ENCODE measurements at places on chromosomes 12 and 14.

DNA sequence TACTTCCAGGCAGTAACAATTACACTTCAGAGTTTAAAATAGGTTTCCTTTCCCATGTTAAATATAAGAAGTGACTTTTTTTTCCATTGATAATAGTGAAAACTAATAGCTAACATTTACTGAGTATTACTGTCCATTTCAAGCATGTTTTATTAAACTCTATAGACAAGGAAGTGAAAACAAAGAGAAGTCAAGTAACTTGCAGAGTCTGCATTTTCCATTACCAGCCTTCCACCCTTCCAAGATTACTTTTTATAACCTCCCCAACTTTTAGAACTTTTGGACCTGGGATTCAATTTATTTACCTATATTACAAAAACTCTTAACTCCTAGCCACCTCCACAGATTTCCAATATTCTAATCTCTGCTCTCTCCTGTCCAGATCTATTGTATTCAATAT lies 67.7 kb downstream of the SEC23A start:
- no peaks in the 10 kb centered on the region for H3K27me3 ChIP-seq
- no peak overlapping the region for H3K27ac ChIP-seq
- no peak overlapping the region for H3K4me3 ChIP-seq

DNA sequence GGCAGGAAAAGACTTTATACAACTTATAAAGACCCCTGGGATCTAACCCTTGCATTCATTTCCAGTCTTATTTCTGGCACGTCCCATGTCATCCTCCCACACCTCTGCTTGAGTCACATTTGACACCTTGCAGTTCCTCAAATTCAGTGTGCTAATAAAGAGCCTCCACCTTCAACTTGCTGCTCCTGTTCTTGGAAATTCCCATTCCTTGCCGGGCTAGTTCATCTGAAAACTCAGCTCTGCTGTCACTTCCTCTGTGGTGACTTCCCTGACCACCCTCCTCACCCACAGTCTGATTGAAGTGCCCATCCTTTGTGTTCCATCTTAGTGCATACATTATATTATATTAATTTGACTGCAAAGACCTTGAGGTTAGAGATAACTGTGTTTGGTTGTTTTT lies 37.4 kb upstream of the PSMA6 start:
- H3K4me1 ChIP-seq: peaks cover 43% of the 10 kb centered on the region
- H3K27ac ChIP-seq: peak overlapping the region; percentile 30
- peak overlapping the region; percentile 5 for H3K4me3 ChIP-seq
- DNase-seq: no peak
- no peaks in the 10 kb centered on the region for H3K27me3 ChIP-seq

DNA sequence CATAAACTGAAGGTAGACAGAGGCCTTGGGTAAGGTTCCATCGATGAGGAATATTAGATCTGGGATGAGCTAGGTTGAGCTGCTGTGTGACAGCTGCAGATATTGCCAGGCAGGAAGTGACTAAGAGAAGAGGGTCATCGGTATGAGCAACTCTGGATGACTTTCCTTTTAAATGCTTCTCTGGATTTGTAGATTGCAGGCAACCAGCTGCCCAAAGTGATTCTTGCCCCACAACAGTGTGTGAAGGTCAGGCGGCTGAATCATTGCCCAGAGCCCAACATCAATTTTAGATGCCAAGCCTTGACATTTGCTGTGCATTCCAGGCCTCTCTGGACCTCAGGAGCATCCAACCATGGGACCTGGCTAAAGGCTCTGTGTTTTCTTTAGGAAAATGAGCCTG lies 255.9 kb downstream of the DPF3 start:
- H3K4me3 ChIP-seq: no peak overlapping the region
- H3K36me3 ChIP-seq: no peaks in the 10 kb centered on the region
- no peak overlapping the region for H3K27ac ChIP-seq
- H3K4me1 ChIP-seq: no peaks in the 10 kb centered on the region
- H3K27me3 ChIP-seq: peaks cover 34% of the 10 kb centered on the region
- DNase-seq: no peak

GRCh38 chr12:98532687-98533304 lies 17.4 kb downstream of the TMPO start:
- no peaks in the 10 kb centered on the region for H3K27me3 ChIP-seq
- peaks cover 29% of the 10 kb centered on the region for H3K4me1 ChIP-seq
- H3K4me3 ChIP-seq: no peak overlapping the region
- H3K36me3 ChIP-seq: peaks cover 83% of the 10 kb centered on the region
- no peak for DNase-seq
- H3K27ac ChIP-seq: no peak overlapping the region

DNA sequence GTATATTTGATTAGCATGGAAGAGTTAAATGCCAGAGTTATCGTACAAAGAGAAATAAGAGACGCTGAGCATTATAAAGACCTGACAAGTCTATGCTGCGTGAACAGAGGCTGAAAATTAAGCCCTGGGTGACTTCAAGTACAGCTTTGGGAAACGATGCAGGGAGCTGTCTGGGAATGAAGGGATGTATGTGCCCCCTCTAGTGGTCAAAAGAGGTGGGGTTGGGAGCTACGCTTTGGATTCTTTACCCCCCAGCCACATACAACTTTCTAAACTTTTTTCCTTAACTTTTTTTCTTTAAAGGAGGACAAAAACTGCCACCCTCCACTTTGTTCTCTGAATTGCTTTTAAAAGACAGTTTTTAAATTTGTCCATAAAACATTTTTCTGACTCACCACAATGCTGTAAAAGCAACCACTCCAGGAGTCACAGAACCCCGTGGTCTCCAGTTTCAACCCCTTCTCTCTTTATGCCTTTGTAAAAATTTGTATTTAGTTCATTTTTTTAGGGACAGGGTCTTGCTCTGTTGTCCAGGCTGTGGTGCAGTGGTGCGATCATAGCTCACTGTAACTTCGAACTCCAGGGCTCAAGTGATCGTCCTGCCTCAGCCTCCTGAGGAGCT lies 59.4 kb downstream of the ZNF664 start:
- H3K4me3 ChIP-seq: no peak overlapping the region
- no peaks in the 10 kb centered on the region for H3K36me3 ChIP-seq
- no peak overlapping the region for H3K27ac ChIP-seq
- H3K4me1 ChIP-seq: peaks cover 3% of the 10 kb centered on the region
- peaks cover 19% of the 10 kb centered on the region for H3K27me3 ChIP-seq
- no peak for DNase-seq

GRCh38 chr12:29286081-29286790 lies 94.7 kb downstream of the ERGIC2 start:
- no peaks in the 10 kb centered on the region for H3K4me1 ChIP-seq
- no peaks in the 10 kb centered on the region for H3K36me3 ChIP-seq
- peaks cover 2% of the 10 kb centered on the region for H3K27me3 ChIP-seq
- H3K4me3 ChIP-seq: no peak overlapping the region

DNA sequence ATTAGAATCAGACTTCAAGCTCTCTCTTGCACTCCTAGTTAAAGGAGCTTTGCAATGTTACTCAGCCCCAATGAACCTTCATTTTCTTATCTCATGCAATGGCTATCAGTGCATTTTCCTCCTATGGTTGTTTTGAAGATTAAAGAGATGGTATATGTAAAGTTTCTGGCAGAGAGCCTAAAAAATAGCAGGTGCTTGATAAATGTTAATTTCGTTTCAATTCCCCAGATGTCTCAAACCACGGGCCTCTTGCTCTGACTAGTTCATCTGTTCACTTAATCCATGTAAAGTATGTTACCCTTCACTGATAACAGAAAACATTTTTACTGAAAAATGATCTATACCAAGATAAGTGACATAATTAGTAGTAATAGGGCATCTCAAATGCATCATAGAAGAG lies 735.4 kb upstream of the USP15 start:
- H3K4me3 ChIP-seq: no peak overlapping the region
- H3K27ac ChIP-seq: no peak overlapping the region
- H3K4me1 ChIP-seq: no peaks in the 10 kb centered on the region
- H3K36me3 ChIP-seq: no peaks in the 10 kb centered on the region

GRCh38 chr12:124621296-124621660 lies 53.9 kb upstream of the NCOR2 start:
- no peak overlapping the region for H3K4me3 ChIP-seq
- peaks cover 10% of the 10 kb centered on the region for H3K27me3 ChIP-seq
- DNase-seq: no peak
- no peaks in the 10 kb centered on the region for H3K4me1 ChIP-seq

DNA sequence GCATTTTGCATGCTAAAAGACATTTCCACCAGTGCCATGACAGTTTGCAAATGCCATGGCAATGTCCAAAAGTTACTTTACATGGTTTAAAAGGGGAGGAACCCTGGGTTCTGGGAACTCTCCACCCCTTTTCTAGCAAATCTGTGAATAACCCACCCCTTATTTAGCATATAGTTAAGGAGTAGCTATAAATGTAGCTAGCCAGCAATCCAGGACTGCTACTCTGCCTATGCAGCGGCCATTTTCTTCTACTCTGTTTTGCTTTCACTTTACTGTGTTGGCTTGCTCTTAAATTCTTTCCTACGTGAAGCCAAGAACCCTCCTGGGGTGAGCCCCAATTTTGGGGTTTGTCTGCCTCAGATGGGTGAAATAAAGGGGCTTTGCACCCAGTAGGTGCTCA lies 141.0 kb downstream of the PTPN11 start:
- no peak overlapping the region for H3K4me3 ChIP-seq
- no peak overlapping the region for H3K27ac ChIP-seq
- no peaks in the 10 kb centered on the region for H3K4me1 ChIP-seq
- DNase-seq: no peak
- H3K36me3 ChIP-seq: no peaks in the 10 kb centered on the region

- no peak overlapping the region for H3K4me3 ChIP-seq
- peaks cover 20% of the 10 kb centered on the region for H3K27me3 ChIP-seq
- H3K27ac ChIP-seq: no peak overlapping the region
- peaks cover 17% of the 10 kb centered on the region for H3K4me1 ChIP-seq
- no peak for DNase-seq
Observed at GRCh38 chr12:90301095-90301494, 592.5 kb upstream of the ATP2B1 start.

- DNase-seq: no peak
- no peaks in the 10 kb centered on the region for H3K27me3 ChIP-seq
- H3K4me3 ChIP-seq: no peak overlapping the region
- H3K4me1 ChIP-seq: peaks cover 42% of the 10 kb centered on the region
Observed at GRCh38 chr12:113231235-113232088, 10.2 kb downstream of the TPCN1 start.

- H3K27ac ChIP-seq: peak overlapping the region; percentile 43
- H3K4me1 ChIP-seq: peaks cover 22% of the 10 kb centered on the region
- peak; percentile 15 for DNase-seq
- no peaks in the 10 kb centered on the region for H3K27me3 ChIP-seq
- H3K36me3 ChIP-seq: peaks cover 24% of the 10 kb centered on the region
- peak overlapping the region; percentile 14 for H3K4me3 ChIP-seq
Observed at GRCh38 chr12:124391340-124392261, 96.7 kb downstream of the RFLNA start.

- no peaks in the 10 kb centered on the region for H3K4me1 ChIP-seq
- no peak overlapping the region for H3K4me3 ChIP-seq
- H3K27ac ChIP-seq: no peak overlapping the region
- no peak for DNase-seq
- no peaks in the 10 kb centered on the region for H3K27me3 ChIP-seq
Observed at GRCh38 chr12:41739066-41739465, 405.6 kb downstream of the GXYLT1 start.

DNA sequence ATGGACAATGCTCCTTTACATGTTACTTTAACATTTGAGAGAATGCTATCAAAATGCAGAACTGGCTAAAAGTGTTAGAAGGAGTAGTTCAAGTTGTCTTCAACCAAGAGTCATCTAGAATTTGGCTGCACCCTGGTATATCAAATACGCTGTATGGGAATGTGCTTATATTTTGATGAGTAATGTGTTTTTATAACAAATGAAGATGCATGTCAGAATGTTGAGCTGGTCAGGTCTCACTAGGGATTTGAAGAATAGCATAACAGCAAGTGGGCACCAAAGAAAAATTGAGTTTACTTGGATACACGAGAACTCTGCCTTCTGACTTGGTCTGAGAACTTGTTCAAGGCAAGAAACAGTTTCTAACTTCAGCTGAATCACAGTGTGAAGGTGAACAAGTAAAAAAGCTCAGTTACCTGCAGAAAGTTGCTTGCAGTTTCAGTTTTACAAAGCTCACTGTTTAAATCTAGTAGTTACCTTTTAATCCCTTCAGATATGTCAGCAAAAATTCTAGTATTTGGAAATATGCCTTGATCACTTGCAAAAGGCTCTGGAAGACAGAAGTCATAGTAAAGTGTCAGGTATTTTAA lies 82.3 kb downstream of the PDE3A start:
- H3K4me3 ChIP-seq: no peak overlapping the region
- no peaks in the 10 kb centered on the region for H3K36me3 ChIP-seq
- no peak overlapping the region for H3K27ac ChIP-seq
- no peaks in the 10 kb centered on the region for H3K27me3 ChIP-seq
- no peaks in the 10 kb centered on the region for H3K4me1 ChIP-seq

DNA sequence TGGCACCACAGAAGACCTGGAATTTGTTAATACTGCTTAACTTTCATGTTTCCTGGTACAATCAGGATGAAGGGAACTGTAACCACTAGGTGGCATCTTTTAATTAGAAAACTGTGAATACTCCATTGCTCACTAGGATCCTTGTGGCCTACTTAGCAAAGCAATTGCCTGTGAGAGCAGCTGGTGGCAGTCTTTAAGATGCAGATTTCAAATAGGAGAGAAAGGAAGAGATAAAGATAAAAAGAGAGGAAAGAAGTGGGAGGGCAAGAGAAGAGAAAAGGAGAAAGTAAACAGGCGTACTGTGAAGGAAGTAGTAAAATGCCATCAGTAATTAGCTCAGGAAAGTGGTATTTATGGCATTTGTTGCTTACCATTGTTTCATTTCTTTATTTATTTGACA lies 114.5 kb downstream of the RAD51B start:
- H3K4me3 ChIP-seq: no peak overlapping the region
- H3K4me1 ChIP-seq: peaks cover 4% of the 10 kb centered on the region
- no peaks in the 10 kb centered on the region for H3K27me3 ChIP-seq
- no peak overlapping the region for H3K27ac ChIP-seq

GRCh38 chr14:59507063-59507751 lies 22.9 kb downstream of the JKAMP start:
- H3K27me3 ChIP-seq: peaks cover 9% of the 10 kb centered on the region
- no peak overlapping the region for H3K4me3 ChIP-seq
- DNase-seq: peak; percentile 33
- H3K36me3 ChIP-seq: peaks cover 12% of the 10 kb centered on the region

GRCh38 chr12:53776872-53777271 lies 25.1 kb upstream of the CISTR start:
- no peak for DNase-seq
- no peaks in the 10 kb centered on the region for H3K36me3 ChIP-seq
- no peak overlapping the region for H3K27ac ChIP-seq
- H3K4me3 ChIP-seq: no peak overlapping the region

DNA sequence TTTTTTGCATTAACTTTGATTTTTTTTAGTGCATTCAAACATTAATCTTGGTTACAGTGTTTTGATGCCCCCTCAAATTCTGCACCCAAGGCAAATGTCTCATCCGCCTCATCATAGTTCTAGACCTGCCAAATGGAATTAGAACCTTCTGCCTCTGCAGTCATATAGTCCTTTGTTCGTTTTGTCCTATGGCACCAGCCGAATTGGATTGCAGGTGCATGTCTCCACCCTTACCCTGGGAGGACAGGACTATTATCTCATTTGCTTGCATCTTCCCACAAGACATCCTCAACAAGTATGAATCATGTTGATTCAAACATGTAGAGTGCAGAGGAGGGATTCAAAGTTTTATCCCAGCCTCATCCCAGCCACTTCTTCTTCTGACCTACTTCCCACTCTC lies 579.1 kb downstream of the VRK1 start:
- no peaks in the 10 kb centered on the region for H3K27me3 ChIP-seq
- H3K27ac ChIP-seq: no peak overlapping the region
- no peaks in the 10 kb centered on the region for H3K36me3 ChIP-seq
